Renal cortical epithelial cell (primary cell): ENCODE measurements at places on chromosomes 12 and 14.

GRCh38 chr14:79256380-79256779 lies 954.9 kb downstream of the DIO2 start:
- DNase-seq = no peak

DNA sequence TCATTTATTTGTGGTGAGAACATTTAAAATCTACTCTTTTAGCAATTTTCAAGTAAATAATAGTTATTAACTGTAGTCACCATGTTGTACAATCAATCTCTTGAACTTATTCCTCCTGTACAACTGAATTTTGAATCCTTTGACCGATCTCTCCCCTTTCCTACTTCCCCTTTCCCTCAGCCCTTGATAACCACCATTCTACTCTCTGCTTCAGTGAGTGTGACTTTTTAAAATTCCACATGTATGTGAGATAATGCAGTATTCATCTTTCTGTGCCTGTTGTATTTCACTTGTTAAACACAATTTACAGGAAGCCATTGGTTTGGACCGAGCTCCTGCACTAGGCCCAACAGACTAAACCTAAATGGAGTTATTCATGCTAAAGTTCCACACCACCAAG lies 458.9 kb upstream of the PDE3A start:
- DNase-seq = no peak

GRCh38 chr14:95439881-95440280 lies 76.6 kb downstream of the SYNE3 start:
- no peak for DNase-seq

- no peak for DNase-seq
These were observed 1.1 kb downstream of the PDE3A start for GRCh38 chr12:20369305-20370013.

- DNase-seq = peak; percentile 50
These were observed 50.7 kb upstream of the MAP1LC3B2 start for GRCh38 chr12:116508145-116509121.
